CD4-positive, alpha-beta T cell treated with Interleukin-10 for 1 hour (primary cell): ENCODE measurements at places on chromosomes 2 and 18.

DNA sequence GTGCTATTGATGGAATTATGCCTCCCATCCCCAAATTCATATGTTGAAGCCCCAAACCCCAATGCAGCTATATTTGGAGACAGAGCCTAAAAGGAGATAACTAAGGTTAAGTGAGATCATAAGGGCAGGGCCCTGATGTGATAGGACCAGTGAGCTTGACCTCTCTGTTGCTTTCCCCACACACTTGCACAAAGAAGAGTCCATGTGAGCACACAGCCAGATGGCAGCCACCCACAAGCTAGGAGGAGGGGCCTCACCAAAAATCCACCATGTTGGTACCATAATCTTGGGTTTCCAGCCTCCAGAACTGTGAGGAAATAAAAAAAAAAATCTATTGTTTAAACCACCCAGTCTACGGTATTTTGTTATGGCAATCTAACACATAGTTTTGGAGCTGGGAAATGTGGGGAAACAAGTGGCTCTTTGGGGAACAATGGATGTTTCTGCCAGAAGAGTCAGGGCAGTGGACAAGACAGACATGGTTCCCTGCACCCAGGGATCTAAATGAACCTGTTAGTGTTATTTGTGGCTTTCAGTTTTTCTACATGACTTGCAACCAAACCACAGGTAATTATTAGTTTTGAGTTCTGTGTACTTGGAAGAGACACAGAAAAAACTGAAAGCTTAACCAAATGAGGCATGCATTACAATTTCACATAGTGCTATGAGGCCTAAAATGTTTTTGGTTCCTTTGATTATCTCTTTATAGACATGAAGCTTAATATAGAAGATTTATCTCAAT is 259.1 kb downstream of the LTBP1 start:
- no peak for DNase-seq

- DNase-seq: no peak
These were observed 31.8 kb downstream of the TMEM17 start for GRCh38 chr2:62474176-62474575.

DNA sequence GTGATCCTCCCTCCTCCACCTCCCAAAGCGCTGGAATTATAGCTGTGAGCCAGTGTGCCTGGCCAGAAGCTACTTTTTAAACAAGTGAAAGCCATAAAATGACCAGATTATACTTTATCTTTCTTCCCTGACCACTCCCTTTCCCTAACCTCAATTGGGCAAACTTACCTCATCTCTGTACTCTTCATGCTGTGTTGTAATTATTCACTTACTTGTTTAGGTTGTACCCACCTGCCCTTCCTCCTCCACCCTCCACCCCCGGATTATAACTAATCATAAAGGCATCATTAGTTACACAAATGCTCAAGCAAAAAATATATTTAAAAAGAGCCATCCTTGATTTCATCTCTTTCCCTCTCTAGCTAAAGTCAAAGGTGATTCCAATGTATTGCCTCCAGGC is 279.9 kb downstream of the SETBP1 start:
- no peak for DNase-seq

GRCh38 chr18:56112013-56112749 is 524.2 kb upstream of the TCF4 start:
- no peak for DNase-seq

DNA sequence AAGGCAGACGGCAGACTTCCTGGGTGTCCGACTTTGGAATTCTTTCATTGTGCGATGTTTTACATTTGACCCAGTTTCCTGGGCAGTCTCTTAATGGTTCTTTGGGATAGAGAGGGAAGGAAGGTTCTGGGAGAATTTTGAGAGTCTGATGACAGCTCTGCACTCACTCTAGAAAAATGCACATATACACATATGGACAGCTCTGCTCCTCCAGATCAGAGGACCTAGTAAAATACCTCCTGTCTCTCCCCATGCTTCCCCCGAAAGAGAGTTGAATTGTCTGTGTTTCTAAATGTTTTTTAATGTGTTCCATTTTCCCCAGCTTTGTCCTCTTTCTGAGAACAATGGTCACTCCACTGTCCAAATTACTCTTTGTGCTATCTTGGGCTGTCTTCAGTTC is 102.0 kb upstream of the CXCR4 start:
- no peak for DNase-seq

DNA sequence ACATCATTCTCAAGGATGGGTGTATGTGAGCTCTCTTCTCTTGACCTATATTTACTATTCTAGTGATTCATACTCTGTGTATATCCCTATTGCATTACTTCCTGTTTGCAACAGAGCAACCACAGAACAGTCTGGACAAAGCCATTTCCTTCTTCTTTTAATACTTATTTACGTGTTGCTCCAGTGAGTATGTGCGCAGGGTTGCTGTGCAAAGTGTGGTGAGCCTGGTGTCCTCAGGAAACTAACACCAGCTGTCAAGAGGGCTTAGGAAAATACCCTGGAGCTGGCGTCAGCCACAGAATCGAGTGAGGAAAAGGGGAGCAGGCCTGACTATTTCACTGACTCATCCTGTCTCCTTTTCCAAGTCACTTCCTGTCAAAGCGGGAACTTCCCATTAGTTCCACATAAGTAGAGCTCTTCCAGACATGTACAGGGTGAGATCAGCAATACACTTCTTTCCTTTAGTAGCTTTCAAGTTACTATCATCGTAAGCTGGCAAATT is 214.1 kb upstream of the COPS8 start:
- no peak for DNase-seq

- DNase-seq: no peak
These were observed 223.2 kb upstream of the APCDD1 start for GRCh38 chr18:10231220-10231619.

- DNase-seq: no peak
These were observed 172.0 kb downstream of the ZFP36L2 start for GRCh38 chr2:43054367-43054766.

DNA sequence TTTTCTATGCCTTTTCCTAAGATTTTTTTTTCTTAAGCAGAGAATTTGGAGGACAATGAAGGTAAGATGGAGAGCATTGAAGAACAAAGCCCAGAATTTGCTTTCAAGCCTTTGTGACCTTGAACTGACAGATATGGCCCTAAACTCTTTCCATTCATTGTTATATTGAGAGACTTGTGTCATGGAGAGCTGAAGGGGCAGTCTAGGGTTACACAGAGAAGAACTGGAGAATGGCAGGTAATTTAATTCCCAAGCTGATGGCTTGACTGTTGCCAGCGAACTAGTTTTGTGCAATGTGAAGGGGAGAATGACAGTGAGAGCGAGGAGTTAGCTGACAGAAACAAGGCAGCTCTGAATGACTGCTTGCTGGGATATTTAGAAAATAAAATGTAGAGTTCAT is 1344.2 kb downstream of the LRP1B start:
- DNase-seq: no peak

GRCh38 chr2:68715353-68716041 is 19.1 kb upstream of the ARHGAP25 start:
- DNase-seq: peak; percentile 63

GRCh38 chr18:47180765-47181164 is 4.6 kb upstream of the IER3IP1 start:
- DNase-seq: no peak

DNA sequence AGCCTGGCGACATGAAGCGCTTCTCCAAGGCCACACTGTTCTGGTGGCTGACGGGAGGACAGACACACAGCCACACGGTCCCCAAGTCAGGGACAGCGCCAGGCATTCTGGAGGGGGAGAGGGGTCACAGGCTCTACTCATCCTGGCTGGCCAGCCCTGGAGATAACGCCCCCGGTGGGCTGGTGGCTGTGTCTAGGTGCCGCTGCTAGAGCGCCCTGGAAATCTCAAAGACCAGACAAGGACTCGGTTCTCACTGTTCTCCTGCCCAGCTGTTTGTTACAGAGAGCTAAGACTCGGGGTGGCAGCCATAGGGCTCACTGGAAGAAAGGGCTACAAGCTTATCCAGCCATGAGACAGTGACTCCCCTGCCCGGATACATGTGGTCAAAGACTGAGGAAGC is 72.0 kb downstream of the KCNF1 start:
- no peak for DNase-seq

GRCh38 chr2:191664823-191665677 is 12.9 kb upstream of the NABP1 start:
- no peak for DNase-seq

GRCh38 chr2:190722835-190723234 is 74.0 kb downstream of the NAB1 start:
- DNase-seq: no peak

DNA sequence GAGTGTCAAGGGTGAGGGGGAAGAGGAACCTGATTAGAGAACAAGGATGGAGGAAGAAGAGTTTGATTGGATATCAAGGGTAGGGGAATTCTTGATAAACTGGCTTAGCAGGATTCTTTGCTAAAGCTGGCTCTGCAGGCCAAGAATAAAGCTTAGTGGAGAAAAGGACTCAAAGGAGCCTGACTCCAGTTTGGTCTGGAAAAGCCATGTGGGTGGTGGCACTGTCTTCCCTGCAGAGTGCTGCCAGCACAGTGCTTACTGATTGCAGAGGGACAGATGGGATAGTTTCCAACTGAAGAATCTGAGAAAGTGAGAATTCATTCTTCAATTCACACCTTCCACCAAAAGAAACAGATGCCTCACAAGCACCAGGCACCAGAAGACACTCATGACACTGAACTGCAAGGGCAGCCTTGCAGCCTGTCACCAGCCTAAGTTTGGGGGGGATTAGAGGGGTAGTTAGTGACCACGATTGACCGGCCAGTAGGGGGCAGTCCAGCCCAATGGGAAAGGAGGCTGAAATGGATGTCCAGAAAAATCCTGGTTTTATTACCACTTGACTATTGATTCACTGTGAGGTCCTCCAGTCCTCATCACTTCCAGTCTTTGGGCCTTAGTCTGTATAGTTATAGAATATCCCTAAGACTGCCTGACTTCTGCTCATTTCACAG is 334.5 kb downstream of the SMAD2 start:
- DNase-seq: peak; percentile 2

DNA sequence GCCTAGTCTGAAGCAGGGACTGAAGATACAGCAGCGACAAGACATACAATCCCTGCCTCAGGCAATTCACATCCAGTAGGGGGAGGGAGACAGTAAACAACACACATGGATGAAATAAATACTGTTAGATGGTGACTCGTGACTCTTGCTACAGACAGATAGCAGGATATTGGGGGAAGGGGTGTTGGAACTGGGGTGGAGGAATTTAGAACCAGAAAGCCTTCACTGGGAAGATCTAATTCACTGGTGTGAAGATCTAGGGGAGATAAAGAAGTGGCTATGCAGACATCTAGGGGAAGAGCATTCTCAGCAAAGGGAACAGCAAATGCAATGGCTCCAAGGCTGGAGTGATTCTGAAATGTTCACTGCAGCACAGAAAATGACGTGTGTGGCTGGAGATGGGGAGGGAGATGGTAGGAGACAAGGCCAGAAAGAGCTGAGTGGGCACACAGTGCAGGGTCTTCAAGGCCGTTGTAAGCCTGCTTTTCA is 52.6 kb upstream of the TMEM163 start:
- no peak for DNase-seq

GRCh38 chr2:24635181-24635580 is 144.1 kb downstream of the NCOA1 start:
- DNase-seq: no peak

DNA sequence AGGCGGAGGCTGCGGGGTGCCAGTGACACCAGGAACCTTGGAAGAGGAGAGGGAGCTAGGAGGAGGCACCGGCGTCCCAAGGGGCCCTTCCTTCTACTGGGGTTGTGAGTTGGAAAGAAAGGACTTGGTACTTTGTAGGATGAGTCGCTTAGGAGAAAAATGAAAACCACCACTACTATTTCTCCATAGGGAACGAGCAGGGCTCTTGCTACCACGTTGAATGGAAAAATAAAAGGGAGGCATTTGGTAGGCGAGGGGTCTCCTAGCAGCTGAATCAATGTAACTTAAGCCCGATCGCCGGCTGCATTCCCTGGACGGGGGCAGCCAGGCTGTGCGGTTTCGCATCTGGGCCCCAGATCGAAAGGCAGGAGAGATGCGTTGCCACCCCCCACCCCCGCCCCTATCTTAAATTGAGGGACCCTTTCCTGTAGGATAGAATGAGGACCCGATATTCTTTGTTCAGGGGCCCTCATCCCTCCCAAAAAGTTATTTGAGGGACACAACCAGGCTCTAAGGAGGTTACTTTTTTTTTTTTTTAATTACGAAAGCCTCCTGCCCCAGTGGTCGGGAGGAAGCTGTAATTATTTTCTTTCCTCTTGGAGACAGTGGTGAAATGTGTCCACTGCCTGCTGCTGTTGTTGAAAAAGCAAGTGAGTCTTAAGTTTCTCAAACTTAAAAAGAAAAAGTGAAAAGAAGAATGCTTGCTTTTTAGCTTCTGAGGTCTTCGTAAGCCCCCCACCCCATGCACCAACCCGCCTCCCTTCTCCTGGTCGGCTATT is 1.3 kb downstream of the IGFBP2 start:
- DNase-seq: no peak

DNA sequence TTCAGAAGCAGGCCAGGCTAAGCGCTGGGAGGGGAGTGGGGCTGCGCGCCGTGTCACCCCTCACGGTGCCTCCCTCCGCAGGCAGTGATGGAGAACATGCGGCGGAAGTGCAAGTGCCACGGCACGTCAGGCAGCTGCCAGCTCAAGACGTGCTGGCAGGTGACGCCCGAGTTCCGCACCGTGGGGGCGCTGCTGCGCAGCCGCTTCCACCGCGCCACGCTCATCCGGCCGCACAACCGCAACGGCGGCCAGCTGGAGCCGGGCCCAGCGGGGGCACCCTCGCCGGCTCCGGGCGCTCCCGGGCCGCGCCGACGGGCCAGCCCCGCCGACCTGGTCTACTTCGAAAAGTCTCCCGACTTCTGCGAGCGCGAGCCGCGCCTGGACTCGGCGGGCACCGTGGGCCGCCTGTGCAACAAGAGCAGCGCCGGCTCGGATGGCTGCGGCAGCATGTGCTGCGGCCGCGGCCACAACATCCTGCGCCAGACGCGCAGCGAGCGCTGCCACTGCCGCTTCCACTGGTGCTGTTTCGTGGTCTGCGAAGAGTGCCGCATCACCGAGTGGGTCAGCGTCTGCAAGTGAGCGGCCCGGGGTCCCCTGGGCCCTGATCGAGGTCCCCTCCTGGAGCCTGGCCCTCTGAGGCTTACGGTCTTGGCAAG is 12.2 kb downstream of the WNT10A start:
- DNase-seq: peak; percentile 88

GRCh38 chr18:23547306-23547705 is 39.0 kb downstream of the NPC1 start:
- DNase-seq: no peak
